ENCODE measurements at places on chromosomes 5 and 9.

DNA sequence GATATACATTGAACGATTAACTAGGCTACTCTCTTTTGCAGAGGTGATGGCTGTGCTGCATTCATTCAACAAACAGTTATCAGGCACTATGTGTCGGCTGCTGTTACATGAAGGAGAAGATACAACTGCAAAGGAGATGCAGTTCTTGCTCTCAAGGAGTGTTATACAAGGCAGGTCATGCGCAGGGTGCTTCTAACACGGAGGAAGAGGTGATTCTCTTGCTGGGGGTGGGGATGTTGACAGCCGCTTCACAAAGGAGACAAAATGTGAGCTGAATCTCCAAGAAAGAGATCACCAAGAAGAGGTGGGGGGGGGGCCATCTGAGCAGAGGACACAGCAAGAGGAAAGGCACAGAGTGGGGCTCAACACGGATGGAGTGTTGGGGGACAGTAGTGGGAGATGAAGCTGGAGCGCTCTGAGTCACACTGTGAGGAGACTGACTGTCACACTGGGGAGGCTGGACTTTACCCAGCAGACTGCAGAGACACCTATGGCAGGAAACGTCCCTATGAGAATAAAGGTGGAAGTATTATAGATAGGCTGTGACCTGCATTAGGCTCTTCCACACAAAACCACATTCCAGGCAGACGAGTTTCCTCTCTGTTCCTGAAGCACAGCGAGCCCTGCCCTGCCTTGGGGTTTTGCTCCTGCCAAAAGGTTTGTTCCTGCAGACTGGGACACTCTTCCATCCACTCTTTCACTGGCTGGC lies 20.9 kb downstream of the NDUFA8 start:
- no peak for DNase-seq

- no peak for DNase-seq
Measured at GRCh38 chr9:98967680-98968079, 24.0 kb downstream of the COL15A1 start.

- no peak for DNase-seq
Measured at GRCh38 chr5:150541895-150542294, 34.0 kb downstream of the NDST1 start.

GRCh38 chr9:137056739-137057415 lies 3.0 kb upstream of the ENTPD2 start:
- DNase-seq: no peak

DNA sequence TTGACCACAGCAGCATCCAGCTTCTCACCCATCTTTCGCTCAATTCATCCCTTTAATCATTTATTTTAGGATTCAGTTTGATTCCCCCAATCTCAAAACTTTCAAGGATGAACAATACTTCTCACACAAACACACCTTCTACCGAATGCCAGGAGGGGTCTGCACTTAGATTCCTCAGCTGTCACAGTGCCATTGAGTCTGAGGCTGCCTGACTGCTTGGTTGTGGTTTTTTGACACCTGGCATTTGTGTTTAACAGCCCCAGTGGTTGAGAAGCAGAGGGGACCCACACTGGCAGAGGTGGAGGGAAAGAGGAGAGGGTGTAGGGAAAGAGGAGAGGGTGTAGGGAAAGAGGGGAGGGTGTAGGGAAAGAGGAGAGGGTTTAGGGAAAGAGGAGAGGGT lies 54.9 kb downstream of the PALM2AKAP2 start:
- no peak for DNase-seq

- no peak for DNase-seq
Measured at GRCh38 chr9:103721056-103721455, 373.1 kb upstream of the SMC2 start.

Measured in CD4-positive, alpha-beta T cell treated with Interleukin-17A for 1 hour (primary cell).